Urinary bladder (tissue), 4 donors: ENCODE measurements at places on chromosomes 13 and 19.

DNA sequence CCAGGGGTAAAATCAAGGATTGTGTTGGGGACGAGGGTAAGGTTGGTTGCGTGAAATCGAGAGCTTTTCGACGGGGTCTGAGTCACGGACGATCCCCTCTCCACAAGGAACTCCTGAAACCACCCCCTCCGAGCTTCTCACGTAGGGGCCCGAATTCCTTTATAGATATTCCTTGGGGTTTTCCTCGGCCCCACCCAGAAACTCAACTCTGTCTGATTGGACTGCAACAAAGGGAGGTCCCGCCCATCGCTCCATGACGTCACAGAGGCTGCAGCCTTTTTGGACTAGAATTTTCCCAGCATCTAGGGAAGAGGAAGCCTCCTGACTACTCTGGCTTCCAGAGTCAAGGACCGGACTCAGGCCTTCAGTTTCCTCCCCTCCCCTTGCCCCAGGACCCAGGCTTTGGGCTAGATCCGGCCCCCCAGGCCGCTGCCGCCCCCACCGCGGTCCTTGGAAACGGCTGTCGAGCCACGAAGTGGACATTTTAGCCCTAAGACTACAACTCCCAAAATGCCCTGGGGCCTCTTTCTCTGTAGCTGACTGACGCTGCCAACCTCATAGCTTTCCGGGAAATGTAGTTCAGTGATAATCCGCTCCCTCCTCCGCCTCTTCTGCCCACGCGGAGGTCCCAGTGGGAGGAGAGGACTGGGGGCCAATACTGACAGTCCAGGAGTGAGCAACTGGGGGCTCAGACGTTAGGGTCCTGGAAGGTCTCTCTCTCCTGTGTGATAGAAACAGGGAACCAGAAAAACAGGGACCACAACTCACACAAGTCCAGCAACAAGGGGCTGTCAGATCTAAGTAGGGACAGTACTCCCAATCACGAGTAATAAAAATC is at the start of gene IZUMO1:
TSS of gene IZUMO1 (minus strand) at position 172 of the 838 bp plus-strand sequence. CDS start 1,050 bp downstream, outside the sequence.
- peak; percentile 76 for DNase-seq

- DNase-seq: no peak
These were observed at the start of gene CEACAM7 for GRCh38 chr19:41688098-41688497. CEACAM7 (minus strand) TSS chr19:41688270; CDS start chr19:41688165, 105 bp downstream.

GRCh38 chr19:44851427-44851826 is 5.3 kb downstream of the NECTIN2 start:
- no peak for DNase-seq

- no peak for DNase-seq
These were observed 30.0 kb upstream of the HMGB1 start for GRCh38 chr13:30495746-30496145.

DNA sequence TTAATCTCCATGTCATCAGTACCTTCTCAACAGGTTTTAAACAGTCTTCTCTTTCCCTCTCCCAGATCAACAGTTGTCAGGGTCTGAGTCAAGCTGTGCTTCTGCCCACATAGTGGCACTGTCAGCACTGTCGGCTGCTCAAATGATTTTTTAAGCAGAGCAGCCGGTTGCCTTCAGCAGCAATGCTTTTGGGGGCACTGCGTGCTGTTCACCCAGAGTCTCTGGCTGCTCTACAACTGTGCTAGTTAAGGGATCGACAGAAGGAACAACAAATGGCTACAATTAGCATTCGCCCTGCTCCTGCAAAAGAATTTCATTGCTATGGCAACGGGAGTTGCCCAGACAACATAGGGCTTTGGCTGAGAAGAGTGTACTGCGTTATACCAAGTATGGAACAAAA is 412.9 kb downstream of the DIAPH3 start:
- peak; percentile 32 for DNase-seq

DNA sequence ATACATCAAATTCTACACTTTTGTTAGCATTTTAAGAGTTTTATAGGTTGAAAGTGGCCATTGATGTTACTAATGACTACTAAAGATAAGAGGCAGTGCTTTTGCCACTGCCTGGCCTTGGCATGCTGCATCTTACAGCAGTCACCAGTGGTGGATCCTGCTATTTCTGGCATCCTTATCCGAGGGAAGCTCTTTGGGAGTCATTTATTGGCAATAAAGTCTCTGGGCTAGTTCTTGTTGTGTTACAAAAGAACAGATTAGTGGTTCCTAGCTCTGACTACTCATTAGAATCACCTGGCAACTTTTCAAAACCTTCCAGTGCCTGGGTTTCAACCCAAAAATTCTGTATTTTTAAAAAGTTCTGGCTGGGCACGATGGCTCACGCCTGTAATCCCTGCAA is 94.5 kb downstream of the ZMYM2 start:
- no peak for DNase-seq

DNA sequence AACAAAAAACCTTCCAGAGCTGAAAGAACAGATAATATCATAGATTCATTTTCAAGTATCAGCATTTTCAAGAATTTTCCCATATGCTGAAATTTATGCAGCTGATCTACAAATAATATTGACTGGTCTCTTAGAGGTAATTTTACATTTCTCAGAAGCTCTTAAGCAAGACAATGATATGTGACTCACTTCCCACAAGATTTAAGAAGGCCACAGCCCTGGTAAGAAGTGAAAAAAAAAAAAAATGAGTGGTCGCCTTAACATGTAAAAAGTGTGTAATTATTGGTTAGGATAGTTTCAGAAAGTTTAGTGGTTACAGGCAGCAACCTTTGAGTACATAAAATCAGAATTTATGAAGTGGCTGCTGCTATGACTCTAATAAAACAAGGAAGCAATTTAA is 54.5 kb downstream of the NUFIP1 start:
- DNase-seq: no peak

GRCh38 chr19:44746946-44747738 is 1.4 kb upstream of the BCL3 start:
- DNase-seq: peak; percentile 87

- DNase-seq: no peak
These were observed 357.5 kb downstream of the NALCN start for GRCh38 chr13:101058841-101059240.

GRCh38 chr19:47623921-47624391 is 15.0 kb downstream of the BICRA start:
- DNase-seq: no peak

- DNase-seq: no peak
These were observed 260.0 kb downstream of the NDFIP2 start for GRCh38 chr13:79740991-79741390.

- no peak for DNase-seq
These were observed 8.1 kb upstream of the SIN3B start for GRCh38 chr19:16821081-16821480.

DNA sequence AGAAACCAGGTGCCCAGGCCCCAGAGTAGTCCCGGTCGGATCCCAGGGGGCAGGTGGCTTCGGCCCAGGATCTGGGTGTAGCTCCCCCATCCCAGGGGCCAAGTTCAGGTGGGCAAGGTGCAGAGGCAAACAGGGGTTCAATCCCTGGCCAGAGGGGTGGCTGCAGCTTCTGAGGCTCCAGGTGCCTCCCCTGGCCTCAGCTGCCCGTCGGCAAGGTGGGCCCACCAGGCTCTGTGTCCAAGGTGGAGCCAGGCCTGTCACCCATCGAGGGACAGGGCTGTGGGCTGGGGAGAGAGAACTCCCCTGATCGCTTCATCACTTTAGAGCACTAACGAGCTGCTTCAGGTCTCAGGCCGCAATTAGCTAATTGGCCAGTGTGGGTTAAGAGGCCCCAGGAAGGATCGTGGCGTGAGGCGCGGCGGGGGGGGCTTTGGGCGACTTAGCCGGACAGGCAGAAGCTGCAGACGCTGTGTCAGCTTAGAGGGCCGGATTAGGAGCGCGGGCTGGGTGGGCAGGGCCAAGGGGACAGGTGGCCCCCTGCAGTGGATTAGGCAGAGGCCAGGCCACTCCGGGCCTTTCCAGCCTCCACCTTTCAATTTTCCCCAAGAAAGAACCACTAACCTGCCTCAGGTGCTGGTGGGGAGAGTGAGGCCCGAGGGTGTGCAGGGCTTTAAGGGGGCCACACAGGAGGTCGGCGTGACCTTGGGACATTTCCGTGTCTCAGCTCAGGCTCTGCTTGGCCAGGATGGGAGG is 2.8 kb upstream of the RAX2 start:
- DNase-seq: no peak

DNA sequence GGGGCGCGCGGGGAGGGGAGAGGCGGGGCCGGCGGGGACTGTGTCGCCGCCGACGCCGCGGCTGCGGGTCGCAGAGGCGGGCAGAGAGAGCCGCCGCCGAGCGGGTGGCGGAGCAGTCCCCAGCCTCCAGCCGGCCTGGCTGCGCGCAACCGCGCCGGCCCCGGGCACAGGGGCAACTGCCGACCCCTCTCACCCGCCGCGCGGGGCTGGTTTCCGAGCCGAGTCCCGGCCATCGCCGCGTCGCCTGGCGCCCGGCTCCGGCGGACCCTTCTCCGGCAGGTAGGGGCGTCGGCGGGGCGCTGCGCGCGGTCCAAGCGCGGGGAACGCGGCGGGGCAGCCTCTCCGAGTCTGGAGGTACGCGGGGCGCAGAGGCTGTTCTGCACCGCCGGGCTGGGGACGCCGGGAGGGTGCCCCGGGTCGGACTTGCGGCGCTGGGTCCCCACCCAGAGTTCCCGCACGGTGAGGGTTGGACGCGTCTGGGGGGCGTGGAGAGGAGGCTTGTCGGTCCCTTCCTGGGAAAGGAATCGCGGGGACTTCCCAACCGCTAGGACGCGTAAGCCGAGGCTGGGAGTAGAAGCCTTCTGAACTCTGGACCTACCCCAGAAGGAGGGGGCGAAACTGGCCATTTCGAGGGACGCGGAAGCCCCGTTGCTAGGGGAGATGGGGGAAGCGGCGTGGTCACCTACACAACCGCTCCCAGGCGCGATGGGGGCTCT is 133.6 kb upstream of the MYO16 start:
- DNase-seq: no peak

- DNase-seq: no peak
These were observed 97.5 kb downstream of the SCGB2B2 start for GRCh38 chr19:34579281-34580054.

DNA sequence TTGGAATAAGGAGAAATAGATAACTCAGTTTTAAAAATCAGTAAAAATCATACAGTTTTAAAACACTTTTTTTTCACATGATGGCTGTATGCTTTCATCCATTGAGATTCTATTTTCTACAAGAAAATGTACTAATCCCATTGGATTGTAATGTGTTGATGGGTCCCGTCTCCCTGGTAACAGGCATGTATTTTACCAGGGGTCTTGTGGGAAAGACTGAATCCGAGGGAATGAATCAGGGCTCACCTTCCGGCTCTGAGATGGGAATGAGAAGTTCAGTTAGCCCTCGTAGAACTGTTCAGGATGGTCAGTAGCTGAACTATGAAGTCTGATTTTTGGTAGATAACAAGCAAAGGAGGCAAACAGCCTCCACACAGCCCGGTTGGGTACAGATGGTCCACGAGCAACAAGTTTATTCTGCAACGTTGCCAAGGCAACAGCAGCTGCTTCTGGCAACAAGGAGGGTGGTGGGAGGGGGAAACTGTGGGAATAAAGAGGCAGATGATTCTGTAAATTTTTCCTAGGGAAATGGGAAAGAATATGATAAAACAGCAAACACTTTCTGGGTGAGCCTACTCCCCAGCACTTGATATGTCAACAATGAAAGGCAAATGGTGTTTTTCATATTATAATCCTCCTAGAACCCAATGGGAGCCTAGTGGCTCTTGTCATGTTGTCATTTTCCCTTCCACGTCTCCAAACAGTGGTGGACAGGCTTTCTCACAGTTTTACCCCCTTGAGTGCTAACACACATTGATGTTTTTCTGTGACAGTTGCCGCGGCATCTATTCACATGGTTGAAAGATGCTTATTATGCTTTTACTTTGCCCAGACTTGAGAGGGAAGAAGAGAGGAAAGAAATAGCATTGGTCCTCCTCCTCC is 12.4 kb upstream of the SIAH3 start:
- no peak for DNase-seq

GRCh38 chr13:59970847-59971246 is 192.9 kb downstream of the DIAPH3 start:
- DNase-seq: no peak

GRCh38 chr19:48742096-48742495 is 1.7 kb upstream of the RASIP1 start:
- DNase-seq: no peak

DNA sequence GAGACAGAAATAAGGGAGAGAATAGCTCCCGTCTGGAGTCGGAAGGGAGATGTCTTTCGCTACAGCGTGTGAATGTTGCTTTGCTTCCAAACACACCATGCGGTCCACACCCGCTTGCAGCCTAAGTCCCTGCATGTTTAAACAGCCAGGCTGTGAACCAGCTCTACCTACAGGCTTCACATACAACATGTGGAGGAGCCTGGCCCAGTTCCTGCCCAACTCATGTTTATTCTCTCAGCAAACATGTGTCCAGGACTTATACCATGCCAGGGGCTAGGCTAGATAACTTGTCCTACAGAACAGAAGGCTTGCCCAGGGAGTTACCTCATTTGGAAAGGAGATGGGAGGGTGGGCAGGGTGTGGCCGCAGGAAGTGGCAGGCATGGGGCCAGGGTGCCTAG is 181.5 kb downstream of the FOXO1 start:
- DNase-seq: no peak

- no peak for DNase-seq
These were observed 256.4 kb upstream of the STARD13 start for GRCh38 chr13:33541962-33542308.

DNA sequence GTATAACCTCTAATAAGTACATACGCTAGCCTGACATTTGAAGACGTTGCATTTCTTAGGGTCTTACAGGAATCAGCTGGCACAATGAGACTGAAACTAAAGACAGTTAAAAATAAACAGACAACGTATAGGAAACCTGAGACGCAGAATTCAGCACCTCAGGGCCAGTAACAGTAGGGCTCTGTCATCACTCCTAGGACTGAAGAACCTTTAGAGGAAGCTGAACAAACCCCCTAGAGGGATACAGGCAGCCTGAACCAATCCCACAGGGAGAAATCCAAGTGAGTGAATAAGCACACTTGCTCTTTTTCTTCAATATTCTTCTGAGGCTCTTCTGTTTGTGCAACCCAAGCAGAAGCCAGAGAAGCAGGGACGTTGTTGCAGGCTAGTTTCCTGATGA is 53.9 kb upstream of the KLHL1 start:
- DNase-seq: no peak

DNA sequence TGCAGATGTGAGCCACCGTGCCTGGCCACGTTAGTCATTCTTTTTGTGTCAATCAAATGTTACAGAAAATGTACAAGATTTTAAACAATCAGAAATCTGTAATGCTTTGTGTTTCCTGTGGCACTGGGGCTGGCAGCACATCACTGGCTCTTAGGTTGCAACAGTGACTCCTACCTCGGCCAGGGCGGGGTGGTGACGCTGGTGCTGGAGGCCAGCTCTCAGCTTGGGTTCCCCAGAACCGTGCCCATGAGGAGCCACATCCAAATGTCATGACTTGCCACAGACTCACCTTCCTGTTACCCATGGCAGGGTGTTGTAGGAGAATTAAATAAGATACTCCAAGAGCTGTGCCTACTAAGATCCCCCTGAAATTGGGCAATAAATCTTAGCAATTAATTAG is 161.7 kb downstream of the TEX29 start:
- DNase-seq: no peak

GRCh38 chr13:19910336-19911072 is 47.1 kb upstream of the ZMYM5 start:
- no peak for DNase-seq

GRCh38 chr13:88670509-88670908 is 999.3 kb downstream of the SLITRK5 start:
- no peak for DNase-seq
